Esophagus muscularis mucosa (tissue), 4 donors: ENCODE measurements at places on chromosomes 4 and X. TPM values are rescaled to one million over a fixed set of nuclear protein-coding genes. Genes with fewer than 3 reads are reported as not detected.

DNA sequence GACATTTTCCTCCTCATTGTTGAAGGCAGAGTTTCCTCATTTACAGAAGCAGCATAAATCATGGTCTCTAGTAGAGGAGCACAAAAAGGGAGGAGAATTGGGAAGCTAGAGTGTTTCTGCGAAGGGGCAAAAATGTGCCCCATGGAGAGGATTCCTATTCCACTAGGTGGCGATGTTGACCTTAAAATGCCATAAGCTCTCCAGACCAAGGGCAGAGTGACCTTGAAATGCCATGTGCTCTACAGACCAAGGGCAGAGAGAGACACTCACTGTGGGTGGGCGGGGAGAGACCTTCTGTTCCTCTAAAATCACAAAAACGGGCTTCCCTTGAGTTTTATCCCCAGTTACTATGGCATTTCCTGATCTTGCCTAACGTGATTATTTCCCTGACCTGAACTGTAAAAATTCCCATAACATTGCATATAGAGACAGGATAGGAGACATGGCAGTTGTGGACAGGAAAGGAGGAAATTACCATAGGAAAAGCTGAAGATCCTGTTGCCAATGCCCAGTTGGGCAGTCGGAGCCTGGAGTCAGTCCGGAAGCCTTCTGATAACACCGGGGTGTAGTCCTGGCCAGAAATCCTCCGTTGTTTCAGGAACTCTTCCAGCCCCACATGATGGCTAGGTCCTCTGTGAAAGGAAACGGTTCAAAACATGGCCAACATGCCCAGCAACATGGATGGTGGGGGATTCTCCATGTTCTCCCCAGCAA lies 567.7 kb downstream of the MAGEB5 start:
- no peak overlapping the region for H3K4me3 ChIP-seq
- DNase-seq = no peak
- H3K4me1 ChIP-seq = no peaks in the 10 kb centered on the region

The FDCSP gene
- total RNA-seq = not detected

DNA sequence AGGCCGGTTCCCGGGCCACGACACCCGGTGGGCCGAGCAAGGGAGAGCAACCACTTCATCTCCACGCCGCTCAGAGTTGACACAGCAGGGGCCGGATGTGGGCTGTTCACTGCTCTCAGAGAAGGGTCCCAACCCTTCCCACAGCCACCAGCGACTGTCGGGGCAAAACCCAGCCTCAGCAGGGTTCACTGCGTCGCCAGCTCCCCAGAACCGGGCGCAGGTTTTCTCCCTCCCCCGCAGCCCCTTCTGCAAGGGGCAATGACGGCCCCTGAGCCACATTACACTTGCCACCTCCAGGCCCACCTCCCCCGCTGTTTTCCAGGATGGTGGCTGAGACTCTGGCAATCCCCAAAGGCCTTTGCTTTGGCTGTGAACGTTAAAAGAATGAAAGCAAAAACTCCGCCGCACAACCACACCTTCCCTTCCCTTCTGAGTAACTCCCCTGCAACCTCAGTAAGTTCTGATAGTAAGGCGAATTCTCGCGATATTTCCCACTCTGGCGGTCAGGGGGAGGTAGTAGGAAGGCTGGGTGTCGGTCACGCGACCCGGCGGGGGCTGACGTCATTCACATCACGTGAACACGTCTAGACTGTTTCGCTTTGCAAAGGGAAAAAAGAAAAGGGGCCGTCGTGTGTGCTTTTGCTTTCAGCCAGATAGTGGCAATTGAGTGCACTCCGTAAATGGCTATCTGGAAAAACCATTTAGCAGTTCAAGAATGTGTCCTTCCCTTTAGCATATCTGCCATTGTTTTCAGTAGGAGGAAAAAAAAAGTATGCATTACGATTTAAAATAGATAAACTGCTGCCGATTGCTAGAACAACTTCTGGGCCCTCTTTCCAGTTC lies 869 bp upstream of the CAMK2D start:
- peak overlapping the region; percentile 66 for H3K4me3 ChIP-seq
- peak; percentile 100 for DNase-seq
- H3K4me1 ChIP-seq = peaks cover 27% of the 10 kb centered on the region
- H3K27me3 ChIP-seq = no peaks in the 10 kb centered on the region

DNA sequence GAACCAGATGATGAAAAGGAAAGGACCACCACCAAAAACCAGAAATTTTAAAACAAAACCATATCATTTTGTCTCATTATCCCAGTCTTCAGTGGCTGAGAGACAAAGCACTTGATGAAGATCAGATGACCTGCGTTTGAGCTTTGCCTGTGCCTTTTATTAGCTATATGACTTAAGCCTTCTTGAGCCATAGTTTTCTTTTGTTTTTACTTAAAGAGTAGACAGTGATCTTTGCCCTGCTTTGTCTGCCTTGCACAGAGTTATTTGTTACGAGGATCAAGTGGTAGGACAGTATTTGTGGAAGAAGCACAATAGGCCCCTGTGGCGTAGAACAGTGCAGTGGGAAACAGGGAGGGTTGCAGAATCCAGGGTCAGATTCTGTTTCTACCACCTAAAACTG lies 89.9 kb downstream of the SLC10A6 start:
- peaks cover 17% of the 10 kb centered on the region for H3K36me3 ChIP-seq
- H3K27ac ChIP-seq = no peak overlapping the region
- no peak overlapping the region for H3K4me3 ChIP-seq
- DNase-seq = no peak
- no peaks in the 10 kb centered on the region for H3K4me1 ChIP-seq
- no peaks in the 10 kb centered on the region for H3K27me3 ChIP-seq

GRCh38 chr4:108010167-108010566 lies 20.5 kb downstream of the HADH start:
- no peak overlapping the region for H3K27ac ChIP-seq
- H3K36me3 ChIP-seq = peaks cover 19% of the 10 kb centered on the region
- no peaks in the 10 kb centered on the region for H3K27me3 ChIP-seq
- peaks cover 23% of the 10 kb centered on the region for H3K4me1 ChIP-seq

The OCIAD2 gene
- 8.7 TPM for total RNA-seq

The ZRSR2 gene
- 12.4 TPM for total RNA-seq

- no peak for DNase-seq
- H3K27ac ChIP-seq = no peak overlapping the region
- H3K36me3 ChIP-seq = no peaks in the 10 kb centered on the region
- H3K27me3 ChIP-seq = no peaks in the 10 kb centered on the region
- H3K4me3 ChIP-seq = no peak overlapping the region
- H3K4me1 ChIP-seq = peaks cover 19% of the 10 kb centered on the region
These were observed 11.3 kb upstream of the RAB40A start for GRCh38 chrX:103530545-103530944.

DNA sequence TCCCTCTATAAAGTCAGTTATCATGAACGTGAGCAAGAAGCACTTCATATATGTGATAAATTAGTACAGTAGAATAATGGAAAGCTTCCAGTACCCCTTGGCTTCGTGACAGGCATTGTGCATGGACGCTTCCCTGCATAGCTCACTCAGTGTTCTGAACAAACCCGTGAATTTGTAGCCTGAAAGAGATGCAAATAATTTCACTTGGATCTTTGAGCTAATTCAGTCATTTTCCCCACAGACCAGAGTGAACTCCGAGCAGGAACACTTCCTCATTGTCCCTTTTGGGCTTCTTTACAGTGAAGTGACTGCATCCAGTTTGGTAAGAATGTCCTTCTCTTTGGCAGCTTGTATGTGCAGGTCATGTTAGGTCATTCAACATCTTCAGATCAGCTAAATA lies 50.1 kb downstream of the ADD1 start:
- DNase-seq = no peak
- peak overlapping the region; percentile 8 for H3K27ac ChIP-seq
- no peaks in the 10 kb centered on the region for H3K27me3 ChIP-seq
- peaks cover 59% of the 10 kb centered on the region for H3K36me3 ChIP-seq
- H3K4me1 ChIP-seq = peaks cover 20% of the 10 kb centered on the region

The ETDB gene
- total RNA-seq = not detected

- no peaks in the 10 kb centered on the region for H3K27me3 ChIP-seq
- DNase-seq = no peak
- no peak overlapping the region for H3K27ac ChIP-seq
- H3K36me3 ChIP-seq = no peaks in the 10 kb centered on the region
These were observed 475.9 kb upstream of the GRID2 start for GRCh38 chr4:91827914-91828313.

The PRPS2 gene
- 24.4 TPM for total RNA-seq

The THAP9 gene
- 5.2 TPM for total RNA-seq

The RHOXF2B gene
- not detected for total RNA-seq

- no peak overlapping the region for H3K27ac ChIP-seq
- H3K27me3 ChIP-seq = no peaks in the 10 kb centered on the region
- DNase-seq = no peak
- H3K36me3 ChIP-seq = no peaks in the 10 kb centered on the region
- H3K4me3 ChIP-seq = no peak overlapping the region
These were observed 9.7 kb upstream of the MAGEA4 start for GRCh38 chrX:151902813-151903591.

DNA sequence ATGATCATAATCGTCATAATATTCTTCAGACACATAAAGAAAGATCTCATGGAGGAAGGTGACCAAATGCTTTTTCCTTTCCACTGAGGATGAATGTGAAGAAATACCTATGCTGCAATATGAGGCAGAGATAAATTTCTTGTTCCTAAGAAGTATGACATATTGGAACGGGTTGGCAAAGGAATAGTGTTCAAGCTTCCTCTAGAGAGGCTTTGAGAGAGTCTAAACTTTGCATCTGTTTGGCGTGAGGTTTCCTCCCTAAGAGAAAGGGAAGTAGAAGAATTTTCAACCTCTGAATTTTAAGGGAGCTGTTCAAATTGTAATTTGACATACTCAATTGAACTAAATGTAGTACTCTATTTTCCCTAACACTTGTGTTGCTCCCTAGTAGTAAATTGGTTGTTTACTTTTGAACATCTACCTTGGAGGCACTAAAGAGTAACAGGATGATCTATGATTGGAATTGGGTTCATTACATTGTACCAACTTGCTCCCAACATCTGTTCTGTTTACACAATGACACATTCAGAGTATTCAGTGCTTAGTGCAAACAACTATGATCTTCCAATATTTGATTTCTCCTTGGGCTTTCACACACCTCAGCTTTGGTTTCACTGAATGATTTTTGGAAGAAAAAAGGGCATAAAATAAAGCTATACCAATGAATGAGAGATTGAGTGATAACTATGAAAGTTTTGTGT lies 122.0 kb downstream of the CORIN start:
- no peaks in the 10 kb centered on the region for H3K27me3 ChIP-seq
- no peaks in the 10 kb centered on the region for H3K36me3 ChIP-seq
- DNase-seq = no peak
- H3K4me3 ChIP-seq = no peak overlapping the region

The ABCG2 gene
- 3.2 TPM for total RNA-seq

The MAGEB2 gene
- total RNA-seq = not detected

GRCh38 chr4:158667651-158668198 lies 4.0 kb downstream of the C4orf46 start:
- no peak for DNase-seq
- no peaks in the 10 kb centered on the region for H3K36me3 ChIP-seq
- no peak overlapping the region for H3K27ac ChIP-seq
- H3K4me1 ChIP-seq = peaks cover 11% of the 10 kb centered on the region
- no peaks in the 10 kb centered on the region for H3K27me3 ChIP-seq

DNA sequence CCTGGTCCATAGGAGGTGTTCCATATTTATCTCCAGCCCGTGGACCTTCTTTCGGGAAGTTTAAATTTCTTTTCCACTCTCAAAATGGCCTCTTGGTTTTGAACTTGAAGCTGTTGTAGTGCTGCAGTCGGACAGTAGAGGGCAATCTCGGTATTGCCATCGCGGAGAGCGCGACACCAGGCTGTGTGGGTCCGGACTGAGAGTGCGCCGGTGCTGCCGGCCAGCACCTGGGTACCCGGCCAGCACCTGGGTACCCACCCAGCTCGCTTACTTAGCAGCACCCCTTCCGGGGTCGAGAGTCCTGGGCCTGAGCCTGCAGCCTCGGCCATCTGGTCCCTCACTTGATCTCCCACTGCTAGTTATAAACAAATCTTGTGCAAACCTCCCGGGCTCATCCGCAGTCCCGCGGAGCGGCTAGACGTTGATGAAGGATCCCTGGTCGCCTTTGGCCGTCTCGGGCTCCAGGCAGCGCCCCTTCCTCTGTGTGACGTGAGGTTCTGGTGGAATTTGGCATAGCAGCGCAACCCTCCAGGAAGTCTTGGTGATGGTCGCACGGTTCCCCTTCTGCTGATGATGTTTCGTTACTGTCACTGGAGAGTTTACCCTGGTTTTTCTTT lies 18.0 kb downstream of the FAM9A start:
- H3K27me3 ChIP-seq = no peaks in the 10 kb centered on the region
- no peak overlapping the region for H3K27ac ChIP-seq
- DNase-seq = no peak

DNA sequence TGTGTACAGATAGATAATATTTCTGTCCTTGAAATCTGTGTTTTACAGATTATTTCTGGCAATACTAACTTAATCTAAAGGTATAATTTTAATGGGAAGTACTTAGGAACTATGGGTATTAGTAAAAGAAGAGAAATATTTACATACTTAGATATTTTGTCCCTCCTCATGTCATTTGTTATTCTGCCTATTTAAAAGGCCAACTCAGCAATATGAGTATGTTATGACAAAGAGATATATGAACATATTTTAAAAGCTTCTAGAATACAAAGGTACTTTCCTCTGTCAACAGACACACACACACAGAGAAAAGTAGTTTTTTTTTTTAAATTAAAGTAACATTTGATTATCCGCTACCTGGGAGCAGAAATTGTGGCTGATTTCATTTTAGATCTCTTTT lies 7.9 kb downstream of the SLC7A11 start:
- H3K36me3 ChIP-seq = no peaks in the 10 kb centered on the region
- no peaks in the 10 kb centered on the region for H3K27me3 ChIP-seq
- DNase-seq = no peak
- no peak overlapping the region for H3K27ac ChIP-seq
- H3K4me1 ChIP-seq = peaks cover 9% of the 10 kb centered on the region
- no peak overlapping the region for H3K4me3 ChIP-seq

- DNase-seq = no peak
- H3K27me3 ChIP-seq = no peaks in the 10 kb centered on the region
- no peak overlapping the region for H3K27ac ChIP-seq
- H3K4me3 ChIP-seq = no peak overlapping the region
These were observed 677.9 kb upstream of the ADGRL3 start for GRCh38 chr4:60522265-60522664.

The ITGB1BP2 gene
- 19.9 TPM for total RNA-seq

- no peaks in the 10 kb centered on the region for H3K4me1 ChIP-seq
- no peak for DNase-seq
- H3K27me3 ChIP-seq = no peaks in the 10 kb centered on the region
- H3K27ac ChIP-seq = no peak overlapping the region
- no peaks in the 10 kb centered on the region for H3K36me3 ChIP-seq
- no peak overlapping the region for H3K4me3 ChIP-seq
These were observed 119.8 kb upstream of the SLC34A2 start for GRCh38 chr4:25535701-25536473.

GRCh38 chrX:150352581-150352980 lies 10.5 kb upstream of the MAMLD1 start:
- DNase-seq = no peak
- no peaks in the 10 kb centered on the region for H3K4me1 ChIP-seq
- H3K36me3 ChIP-seq = no peaks in the 10 kb centered on the region

The CD38 gene
- total RNA-seq = 2.1 TPM

GRCh38 chrX:133535066-133535465 lies 119.8 kb upstream of the GPC4 start:
- no peak overlapping the region for H3K27ac ChIP-seq
- H3K27me3 ChIP-seq = no peaks in the 10 kb centered on the region
- H3K4me3 ChIP-seq = no peak overlapping the region
- no peaks in the 10 kb centered on the region for H3K36me3 ChIP-seq

GRCh38 chr4:6338175-6338950 lies 68.7 kb downstream of the WFS1 start:
- no peak overlapping the region for H3K27ac ChIP-seq
- H3K36me3 ChIP-seq = no peaks in the 10 kb centered on the region
- no peaks in the 10 kb centered on the region for H3K4me1 ChIP-seq
- no peaks in the 10 kb centered on the region for H3K27me3 ChIP-seq
- no peak for DNase-seq
